ENCODE measurements at places on chromosomes 16 and 17.
A peak's percentile ranks its signal among the peaks of the same experiment; 100 is the strongest.

DNA sequence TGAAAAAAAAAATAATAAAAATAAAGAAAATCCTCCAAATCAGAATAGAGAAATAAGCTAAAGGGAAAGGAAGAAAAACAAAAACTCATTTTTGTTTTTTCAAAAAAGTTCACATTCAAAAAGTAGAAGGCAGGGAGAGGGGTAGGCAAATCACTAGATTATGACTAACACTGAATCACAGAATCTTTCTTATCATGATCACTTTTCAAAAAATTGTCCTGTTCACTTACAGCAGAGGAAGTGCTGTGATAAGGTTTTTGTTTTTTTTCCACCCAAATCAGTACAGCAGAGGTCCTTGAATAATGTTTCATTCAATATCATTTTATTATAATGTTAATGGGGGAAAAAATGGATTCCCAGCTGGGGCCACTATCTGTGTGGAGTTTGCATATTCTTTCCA, 106.4 kb downstream of the CA4 start:
- no peak for DNase-seq

DNA sequence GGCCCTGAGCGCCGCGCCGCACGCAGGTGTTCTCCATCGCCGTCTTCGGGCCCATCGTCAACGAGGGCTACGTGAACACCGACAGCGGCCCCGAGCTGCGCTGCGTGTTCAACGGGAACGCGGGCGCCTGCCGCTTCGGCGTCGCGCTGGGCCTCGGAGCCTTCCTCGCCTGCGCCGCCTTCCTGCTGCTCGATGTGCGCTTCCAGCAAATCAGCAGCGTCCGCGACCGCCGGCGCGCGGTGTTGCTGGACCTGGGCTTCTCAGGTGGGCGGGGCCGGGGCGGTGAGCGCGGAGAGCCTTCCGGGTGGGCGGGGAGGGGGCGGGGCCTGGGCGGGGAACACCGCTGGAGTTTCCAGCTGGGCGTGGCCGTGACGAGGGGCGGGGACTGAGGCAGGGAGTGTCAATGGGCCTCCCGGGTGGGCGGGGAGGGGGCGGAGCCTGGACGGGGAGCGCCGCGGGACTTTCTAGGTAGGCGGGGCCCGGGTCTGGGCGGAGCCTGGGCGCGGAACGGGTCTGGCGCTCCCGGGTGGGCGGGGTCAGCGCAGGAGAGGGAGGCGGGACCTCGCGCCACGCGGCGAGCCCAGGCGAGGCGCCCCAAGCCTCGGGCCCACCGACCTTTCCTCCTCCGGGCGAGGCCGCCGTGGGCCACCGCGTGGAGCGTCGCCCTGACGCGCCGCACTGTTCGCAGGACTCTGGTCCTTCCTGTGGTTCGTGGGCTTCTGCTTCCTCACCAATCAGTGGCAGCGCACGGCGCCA, 2.4 kb downstream of the SYNGR3 start:
- peak; percentile 61 for DNase-seq

- DNase-seq = no peak
Measured at GRCh38 chr17:3271072-3271848, 26.9 kb downstream of the OR3A1 start.

GRCh38 chr17:42072323-42073187, 22.2 kb upstream of the C17orf113 start:
- DNase-seq = no peak

DNA sequence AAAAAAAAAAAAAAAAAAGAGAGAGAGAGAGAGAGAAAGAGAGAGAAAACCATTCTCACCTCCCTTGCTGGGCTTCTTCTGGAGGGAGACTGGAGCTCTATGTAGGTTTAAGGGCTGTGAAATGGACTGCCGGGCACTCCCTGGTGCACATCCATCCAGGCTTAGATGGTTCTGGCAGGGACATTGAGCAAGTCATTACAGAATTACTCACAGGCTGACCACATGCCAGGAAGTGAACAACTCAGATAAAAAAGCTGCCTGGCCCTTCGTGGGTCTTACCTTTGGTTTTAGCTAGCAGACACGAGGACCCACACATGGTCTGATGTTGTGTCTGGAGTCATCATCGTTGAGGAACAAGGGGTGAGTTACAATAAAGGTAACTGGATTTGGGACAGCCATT, 847.4 kb upstream of the EEF2KMT start:
- DNase-seq = no peak

- DNase-seq = no peak
Measured at GRCh38 chr16:30352488-30353401, 2.4 kb downstream of the CD2BP2 start.

DNA sequence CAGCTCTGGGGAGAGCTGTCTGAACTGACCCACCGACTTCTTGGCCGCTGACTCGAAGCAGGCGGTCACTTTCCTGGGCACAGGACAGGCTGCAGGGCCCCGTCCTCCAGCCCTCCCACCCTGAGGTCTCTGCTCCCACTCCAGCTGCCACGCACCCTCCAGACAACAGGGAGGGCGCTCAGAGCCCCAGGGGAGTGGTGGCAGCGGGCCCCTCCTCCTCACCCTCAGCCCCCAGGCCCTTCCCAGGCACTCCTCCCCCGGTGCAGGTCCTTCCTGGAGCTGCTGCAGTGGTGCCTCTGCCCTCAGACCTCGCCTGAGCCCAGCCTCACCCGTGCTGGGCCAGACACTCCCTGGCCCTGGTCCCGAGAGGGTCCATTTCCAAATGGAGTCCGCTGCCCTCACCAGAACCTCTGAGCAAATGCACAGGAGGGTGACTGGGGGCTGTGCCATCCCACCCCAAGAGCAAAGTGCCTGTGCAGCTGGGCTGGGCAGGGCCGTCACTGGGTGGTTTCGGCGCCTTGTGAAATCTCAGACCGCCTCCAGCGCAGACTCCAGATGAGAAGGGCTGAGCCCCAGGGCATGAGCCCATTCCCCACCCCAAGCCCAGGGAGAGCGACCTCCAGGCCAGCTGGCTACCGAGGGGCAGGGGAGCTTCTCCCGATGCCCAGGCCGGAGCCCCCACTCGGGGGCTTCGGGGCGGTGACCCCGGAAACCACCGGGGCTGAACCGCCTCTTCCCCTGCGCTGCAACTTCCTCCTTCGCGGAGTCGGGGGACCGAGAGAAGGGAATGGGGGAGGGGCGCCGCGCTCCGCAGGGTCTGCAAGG, 717 bp downstream of the CYBA start:
- no peak for DNase-seq

GRCh38 chr16:88116121-88116520, 164.9 kb downstream of the BANP start:
- no peak for DNase-seq

GRCh38 chr17:41547921-41548843, 20.1 kb upstream of the KRT19 start:
- DNase-seq = peak; percentile 96
